AG04450 (cell line): ENCODE measurements at places on chromosomes 3 and 15.

- DNase-seq = no peak
Observed at GRCh38 chr3:118809696-118810498, 224.7 kb downstream of the IGSF11 start.

- no peak for DNase-seq
Observed at GRCh38 chr15:28112962-28113361, 13.8 kb upstream of the OCA2 start.

DNA sequence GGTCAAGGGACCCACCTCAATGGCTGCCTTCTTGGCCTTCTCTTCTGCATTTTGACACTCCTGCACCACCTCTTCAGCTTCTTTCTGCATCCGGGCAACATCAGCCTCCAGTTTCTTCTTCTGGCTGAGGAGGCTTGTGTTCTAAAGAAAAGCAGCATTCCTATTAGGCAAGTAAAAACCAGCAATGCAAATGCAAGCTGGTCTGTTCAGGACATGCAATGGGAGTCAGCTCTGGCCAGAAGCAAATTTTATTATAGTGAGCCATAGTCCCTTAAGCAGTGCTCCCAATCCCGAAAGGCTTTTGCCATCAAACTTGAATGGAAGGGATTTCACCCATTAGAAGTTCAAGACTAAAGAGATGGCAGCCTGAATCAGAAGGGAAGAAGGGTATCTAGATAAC is 97.7 kb downstream of the HHLA2 start:
- DNase-seq = no peak

GRCh38 chr15:57890351-57890750 is 175.2 kb downstream of the ALDH1A2 start:
- DNase-seq = no peak

DNA sequence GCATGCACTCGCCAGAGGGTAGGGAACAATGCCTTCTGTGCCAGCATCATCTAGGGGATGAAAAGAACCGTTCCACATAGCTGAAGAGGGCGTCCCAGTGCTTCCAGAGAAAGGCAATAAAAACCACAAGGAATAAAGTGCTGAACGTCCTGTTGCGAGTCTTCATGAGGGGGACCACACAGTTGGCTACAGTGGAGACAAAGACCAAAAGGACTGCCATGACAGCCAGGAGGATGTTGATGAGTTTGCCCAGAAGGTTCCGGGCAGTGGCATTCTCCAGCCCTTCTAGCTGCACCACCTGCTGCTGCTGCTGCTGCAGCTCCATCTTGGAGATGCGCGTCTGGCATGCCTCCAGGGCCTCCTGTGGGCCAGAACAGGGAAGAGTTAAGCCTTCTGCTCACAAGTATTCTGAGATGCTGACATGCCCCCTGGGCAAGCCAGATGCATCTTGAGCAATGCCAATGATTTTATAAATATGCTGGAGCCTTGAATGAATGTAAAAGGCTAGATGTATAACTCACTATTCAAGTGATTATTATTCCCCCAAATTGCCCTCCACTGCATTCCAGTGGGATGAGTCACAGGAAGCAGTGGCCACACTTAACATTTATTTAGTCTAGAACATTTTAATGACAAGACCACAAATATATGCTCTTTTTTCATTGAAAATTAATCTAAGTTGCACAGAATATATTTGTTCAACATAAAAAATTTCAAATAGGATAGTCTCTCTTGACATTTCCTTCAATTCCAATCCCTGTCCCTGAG is 45.1 kb upstream of the PLXND1 start:
- peak; percentile 20 for DNase-seq

GRCh38 chr3:72271216-72271615 is 486.3 kb upstream of the PROK2 start:
- DNase-seq = no peak
